ENCODE measurements at places on chromosomes 4 and X.

DNA sequence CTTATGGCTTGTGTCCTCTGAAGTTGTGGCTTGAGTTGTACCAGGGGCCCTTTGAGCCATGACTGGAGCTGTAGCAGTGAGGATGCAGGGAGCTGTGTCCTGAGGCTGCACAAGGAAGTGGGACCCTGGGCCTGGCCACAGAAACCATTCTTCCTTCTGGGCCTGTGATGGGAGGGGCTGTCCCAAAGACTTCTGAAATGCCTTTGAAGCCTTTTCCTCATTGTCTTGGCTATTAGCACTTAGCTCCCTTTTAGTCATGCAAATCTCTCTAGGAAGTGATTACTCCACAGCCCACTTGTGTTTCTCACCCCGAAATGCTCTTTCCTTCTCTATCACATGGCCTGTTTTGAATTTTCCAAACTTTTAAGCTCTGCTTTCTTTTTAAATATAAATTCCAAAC, 92.4 kb downstream of the FHDC1 start:
- no peak for DNase-seq

DNA sequence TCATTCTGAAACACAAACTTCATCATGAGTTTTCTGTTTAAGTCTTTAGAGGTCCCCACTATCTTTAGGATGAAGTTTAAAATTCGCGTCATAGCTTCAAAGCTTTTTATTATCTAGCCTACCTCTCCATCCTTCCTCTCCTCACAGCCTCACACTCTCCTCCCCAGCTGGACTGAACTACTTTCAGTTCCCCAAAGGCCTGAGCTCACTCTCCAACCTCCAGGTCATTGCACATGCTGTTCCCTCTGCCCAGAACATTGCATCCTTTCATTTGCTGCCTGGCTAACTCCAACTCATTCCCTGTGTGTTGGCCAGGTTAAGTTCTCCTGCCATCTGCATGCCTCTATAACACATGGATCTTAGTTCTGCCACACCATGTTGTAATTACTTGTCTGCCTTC, 2.9 kb upstream of the OTUD5 start:
- no peak for DNase-seq

GRCh38 chrX:68440442-68440841, 7.1 kb upstream of the OPHN1 start:
- DNase-seq, result no peak

DNA sequence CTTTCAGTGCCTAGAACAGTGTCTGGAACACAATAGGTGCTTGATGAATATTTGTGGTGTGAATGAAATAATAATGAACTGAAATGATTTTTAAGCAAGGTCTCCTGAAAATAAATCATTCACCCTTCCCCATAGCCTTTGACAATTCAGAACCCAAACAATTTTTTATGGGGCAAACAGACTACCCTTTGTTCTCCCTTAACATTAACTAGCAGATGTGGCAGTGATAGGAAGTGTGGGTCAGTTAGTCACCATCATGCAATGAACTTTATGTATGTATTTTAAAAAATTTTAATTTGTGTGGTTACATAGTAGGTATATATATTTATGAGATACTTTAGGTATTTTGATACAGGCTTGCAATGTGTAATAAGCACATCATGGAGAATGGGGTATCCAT, 27.2 kb upstream of the CD40LG start:
- DNase-seq, result no peak

GRCh38 chr4:14829795-14830194, 172.5 kb upstream of the CPEB2 start:
- no peak for DNase-seq

DNA sequence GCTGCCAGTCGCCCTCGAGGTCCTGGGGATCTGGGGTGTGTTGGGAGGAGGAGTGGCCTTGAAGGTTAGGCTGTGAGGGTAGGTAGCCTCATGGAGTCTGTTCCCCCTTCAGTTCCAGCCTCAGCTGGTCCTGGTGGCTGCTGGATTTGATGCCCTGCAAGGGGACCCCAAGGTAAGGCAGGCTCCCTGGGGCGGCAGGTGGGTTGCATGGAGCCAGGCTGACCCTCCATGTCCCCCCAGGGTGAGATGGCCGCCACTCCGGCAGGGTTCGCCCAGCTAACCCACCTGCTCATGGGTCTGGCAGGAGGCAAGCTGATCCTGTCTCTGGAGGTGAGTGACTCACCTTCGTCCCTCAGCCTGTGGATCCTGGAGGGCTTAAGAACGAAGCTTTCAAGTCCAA, 11.6 kb upstream of the ERAS start:
- no peak for DNase-seq

DNA sequence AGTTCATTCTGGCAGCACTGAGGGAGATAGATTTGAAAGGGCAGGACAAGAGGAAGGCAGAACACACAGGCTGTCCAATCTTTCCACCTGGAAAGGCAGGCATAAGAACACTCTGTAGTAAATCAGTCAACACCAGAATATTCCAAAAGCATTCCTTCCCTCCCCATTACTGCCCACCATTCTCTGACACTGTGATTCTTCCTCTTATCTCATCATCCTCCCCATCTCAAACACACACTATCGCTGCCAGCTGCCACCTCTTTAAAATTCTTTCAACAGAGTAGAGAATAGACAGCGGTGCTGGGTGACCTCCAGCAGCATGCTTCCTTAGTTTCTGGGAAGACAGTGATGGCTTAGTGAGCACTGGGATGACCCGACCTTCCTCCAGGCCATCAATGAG, 53.7 kb upstream of the MYOZ2 start:
- no peak for DNase-seq

GRCh38 chr4:1368421-1369090, 21.5 kb downstream of the UVSSA start:
- no peak for DNase-seq

DNA sequence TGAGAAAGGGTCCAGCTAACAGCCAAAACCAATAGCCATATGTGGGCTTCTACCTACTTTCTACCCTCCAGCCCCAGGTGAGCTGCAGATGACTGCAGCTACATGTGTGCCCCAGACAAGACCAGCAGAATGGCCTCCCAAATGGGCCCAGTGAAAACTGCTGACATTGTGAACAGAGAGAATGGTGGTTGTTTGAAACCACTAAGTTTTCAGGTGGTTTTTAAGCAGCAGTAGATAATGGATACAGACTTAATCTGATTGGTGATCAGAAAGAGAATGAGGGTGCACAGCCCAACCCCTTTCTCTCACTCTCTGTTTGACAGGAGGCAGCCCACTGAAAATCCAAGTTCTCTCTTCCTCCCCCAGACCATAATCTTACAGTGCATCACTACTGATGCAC, 42.5 kb upstream of the BBS12 start:
- no peak for DNase-seq

GRCh38 chr4:154491341-154492271, at the start of gene DCHS2:
DCHS2 (minus strand) TSS chr4:154491799; CDS start chr4:154491355, 444 bp downstream.
- no peak for DNase-seq

GRCh38 chr4:113694008-113694407, 67.5 kb downstream of the CAMK2D start:
- no peak for DNase-seq

DNA sequence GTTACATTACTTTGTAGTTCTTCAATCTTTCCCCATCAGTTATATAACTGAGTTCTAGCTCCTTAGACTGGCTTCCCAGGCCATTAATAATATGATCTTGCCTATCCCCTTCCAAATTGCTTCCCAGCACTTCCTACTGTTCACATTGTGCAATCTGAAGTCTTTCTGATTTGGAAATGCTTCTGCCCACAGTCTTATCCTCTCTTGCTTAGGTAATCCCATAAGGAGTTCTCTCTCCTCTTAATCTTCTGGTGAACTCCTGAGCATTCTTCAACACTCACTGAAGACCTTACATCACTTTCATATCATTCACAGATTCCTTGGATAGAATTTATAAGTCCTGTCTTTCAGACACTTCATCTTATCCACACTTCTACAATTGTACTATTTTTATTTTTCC, 132.7 kb upstream of the TTC29 start:
- no peak for DNase-seq

DNA sequence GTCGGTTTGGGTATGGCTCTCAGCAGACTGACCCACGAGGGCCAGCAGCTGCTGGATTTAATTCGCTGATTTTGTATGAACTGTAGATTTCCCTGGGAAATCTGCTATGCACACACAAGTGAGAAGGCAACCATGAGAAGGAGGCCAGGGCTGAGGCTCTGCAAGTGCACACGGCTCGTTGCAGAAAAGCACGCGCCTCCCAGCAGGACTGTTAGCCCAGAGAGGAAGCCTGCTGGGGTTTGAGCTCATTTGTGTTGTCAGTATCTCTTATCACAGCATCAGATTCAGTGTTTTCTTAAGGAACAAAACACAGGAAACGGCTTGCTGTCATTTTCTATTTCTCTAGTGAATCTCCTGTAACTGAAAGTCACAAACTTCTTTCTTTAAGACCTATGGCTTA, 296.2 kb upstream of the FAT1 start:
- DNase-seq, result no peak

DNA sequence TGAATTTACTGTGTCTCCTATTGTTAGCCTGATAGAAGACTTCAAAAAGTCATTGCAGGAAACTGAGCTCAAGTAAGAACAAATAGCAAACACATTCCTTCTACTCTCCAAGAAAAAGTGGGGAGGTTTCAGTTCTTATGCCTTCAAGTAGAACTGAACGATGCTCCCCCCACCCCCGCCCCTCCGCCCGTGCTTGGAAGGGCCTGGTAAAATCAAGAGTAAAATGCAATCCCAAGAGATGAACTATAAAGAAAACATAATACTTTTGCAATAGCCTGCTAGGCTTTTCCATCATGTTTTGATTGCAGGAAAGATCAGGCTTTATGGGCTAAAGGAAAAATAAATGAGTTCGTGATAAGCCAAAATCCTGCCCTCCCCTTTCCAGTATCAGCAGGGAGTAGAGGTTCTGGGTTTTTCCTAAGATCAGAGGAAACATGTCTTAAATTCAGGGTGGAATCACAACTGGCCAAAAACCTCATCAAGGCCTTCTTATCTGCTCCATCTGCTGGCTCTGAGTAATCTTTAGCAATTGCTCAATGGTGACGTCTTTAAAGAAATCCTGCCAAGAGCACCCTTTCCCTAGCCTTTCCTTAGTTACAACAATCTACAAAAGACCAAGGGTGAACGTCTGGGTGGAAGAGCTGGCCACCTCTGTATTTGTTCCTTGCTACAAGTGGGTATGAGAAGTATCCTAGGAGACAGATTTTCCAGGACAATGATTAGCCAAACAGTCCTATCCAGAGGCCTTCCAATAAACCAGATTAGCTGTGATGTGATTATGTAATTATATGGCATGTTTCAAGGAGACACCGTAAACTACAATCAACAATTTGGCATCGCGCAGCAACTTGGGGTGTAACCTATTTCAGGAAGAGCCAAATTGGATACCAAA, 66.3 kb upstream of the FAM9C start:
- DNase-seq, result peak; percentile 65

- DNase-seq, result no peak
These were observed 1075.0 kb upstream of the TENM3 start for GRCh38 chr4:181168011-181168805.

DNA sequence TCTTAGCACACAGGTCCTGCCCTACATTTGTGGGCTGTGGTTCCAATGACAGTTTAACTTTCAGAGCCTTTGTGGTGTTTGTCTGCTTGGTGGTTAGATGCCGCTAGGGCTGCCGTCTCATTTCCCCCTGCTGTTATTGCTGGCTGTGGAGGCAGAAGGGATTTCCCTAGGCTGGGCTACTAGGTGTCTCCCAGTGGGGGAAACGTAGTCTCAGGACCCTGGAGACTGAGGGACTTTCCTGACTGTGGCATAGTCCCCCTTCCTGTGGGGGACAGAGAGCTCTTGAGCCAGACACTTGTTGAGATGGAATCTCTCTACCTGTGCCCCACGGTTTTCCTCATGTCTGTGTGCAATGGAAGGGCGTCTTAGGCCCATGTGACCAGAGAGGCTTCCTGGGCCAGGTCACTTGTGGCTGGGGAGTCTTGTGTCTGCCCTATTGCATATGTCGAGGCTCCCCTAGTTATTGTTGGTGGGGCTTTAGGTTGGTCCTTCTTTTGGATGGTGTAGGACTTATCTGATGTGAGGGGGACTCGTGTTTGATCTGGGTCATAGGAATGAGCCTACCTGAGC, 68.2 kb downstream of the ARHGAP10 start:
- peak; percentile 34 for DNase-seq

DNA sequence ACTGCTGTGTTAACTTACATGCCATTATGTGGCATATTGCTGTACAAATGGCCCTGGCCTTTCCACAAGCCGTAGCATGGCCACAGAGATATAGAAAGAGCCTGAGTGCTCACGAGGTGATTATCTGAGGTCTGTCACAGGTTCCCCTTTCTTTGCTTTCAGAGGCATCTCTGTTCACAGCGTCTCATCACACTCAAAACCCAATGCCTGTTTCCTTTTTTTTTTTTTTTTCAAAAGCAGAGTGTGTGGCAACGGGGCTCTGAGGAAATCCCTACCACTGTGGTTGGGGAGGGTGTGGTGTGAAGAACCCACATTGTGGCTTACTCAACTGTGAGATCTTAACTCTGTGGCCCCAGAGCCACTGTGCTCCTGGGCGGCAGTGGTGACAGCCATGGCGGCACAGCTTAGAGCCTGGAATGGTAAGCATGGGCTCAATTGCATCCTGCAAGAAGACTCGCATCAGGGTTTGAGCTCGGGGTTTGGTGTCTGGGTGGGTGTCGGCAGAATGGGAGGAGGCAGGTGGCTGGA, 30.8 kb downstream of the RTL5 start:
- DNase-seq, result no peak

DNA sequence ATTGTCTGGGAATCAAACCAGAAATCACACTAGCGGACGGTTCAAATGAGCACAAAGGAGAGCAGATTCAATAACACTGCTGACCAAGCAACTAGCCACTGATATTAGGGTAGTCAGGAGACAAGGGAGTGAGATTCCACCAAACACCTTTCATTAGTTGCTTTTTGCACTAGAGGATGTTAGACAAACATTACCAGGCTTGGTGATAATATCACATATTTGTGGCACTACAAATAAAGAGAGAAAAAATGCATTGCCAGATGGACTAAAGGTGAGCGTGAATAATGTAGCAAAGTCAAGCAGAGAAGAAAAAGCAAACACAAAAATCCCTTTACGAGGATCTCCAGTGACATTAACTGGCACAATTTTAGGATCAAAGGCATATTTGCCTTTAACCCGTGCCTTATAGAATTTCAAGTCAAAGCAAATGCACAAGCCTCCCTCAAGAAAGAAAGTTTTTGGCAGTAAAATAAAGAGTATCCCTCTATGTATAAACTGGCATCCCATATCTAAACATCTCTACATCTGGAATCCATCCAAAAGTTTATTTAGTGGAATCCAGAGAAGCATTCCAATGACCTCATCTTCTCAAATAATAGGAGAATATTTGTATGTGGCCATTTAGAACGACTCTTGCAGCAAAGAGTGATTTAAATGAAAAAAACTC, 290.9 kb downstream of the KCTD8 start:
- DNase-seq, result no peak

- DNase-seq, result no peak
These were observed 10.4 kb upstream of the SLC7A11 start for GRCh38 chr4:138252551-138252950.

GRCh38 chr4:184286358-184286757, 68.7 kb upstream of the ENPP6 start:
- DNase-seq, result no peak

- DNase-seq, result peak; percentile 96
These were observed 183.2 kb upstream of the WDFY3 start for GRCh38 chr4:85149676-85150075.

DNA sequence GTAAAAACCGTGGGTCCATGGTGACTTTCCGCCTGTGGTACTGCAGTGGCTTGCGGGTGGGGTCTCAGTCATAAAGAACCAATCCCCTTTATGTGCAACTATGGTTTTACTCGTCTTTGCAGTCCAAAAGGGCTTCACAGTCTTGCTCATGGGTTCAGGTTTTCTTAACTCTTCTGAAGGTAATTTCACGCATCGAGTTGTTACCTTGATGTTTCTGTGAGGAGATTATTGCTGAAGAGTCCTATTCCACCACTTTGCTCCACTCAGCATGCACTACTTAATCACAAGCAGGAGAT, 41.5 kb downstream of the F8 start:
- DNase-seq, result no peak

Measured in LHCN-M2 (cell line).